Activated T-cell treated with anti-CD3 and anti-CD28 coated beads for 1 hour (primary cell): ENCODE measurements at places on chromosomes 2 and 18.

DNA sequence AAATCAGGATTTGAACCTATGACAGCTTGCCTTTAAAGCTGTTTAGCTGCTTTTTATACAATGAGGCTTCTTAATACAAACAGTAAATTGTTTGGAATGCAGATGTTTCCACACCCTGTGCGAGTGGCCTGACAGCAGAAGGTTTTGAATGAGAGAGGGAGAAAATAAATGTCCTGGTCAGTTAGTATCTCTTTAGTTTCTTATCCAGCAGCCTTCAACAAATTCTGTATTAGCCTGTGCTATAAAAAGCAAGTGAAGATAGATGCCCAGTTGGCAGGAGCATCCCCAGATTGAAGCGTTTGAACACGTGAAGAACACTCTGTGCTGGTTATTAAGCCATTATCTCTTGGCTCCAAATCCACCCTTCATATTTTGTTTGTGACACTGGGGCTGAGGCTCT is 70.6 kb downstream of the CERS6 start:
- no peak for DNase-seq

DNA sequence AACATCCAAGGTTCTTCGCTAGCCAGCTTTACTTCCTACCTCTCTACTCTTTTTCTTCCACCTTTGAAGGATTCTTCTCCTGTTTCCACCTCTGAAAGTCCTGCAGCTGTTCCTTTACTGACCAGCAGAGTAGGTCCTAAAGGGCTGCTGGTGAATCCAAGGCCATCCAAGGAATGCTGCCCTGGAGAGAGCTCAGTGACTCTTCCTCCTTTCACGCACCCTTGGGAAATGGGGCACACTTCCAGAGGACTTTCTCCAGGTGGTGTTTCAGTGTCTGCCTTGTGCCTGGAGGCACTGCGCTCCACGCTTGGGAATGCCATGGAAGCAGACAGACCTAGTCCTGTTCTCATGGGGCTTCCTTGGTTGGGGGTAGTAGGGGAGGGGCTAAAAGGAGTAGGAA is 45.4 kb downstream of the SLC16A14 start:
- DNase-seq, result no peak

DNA sequence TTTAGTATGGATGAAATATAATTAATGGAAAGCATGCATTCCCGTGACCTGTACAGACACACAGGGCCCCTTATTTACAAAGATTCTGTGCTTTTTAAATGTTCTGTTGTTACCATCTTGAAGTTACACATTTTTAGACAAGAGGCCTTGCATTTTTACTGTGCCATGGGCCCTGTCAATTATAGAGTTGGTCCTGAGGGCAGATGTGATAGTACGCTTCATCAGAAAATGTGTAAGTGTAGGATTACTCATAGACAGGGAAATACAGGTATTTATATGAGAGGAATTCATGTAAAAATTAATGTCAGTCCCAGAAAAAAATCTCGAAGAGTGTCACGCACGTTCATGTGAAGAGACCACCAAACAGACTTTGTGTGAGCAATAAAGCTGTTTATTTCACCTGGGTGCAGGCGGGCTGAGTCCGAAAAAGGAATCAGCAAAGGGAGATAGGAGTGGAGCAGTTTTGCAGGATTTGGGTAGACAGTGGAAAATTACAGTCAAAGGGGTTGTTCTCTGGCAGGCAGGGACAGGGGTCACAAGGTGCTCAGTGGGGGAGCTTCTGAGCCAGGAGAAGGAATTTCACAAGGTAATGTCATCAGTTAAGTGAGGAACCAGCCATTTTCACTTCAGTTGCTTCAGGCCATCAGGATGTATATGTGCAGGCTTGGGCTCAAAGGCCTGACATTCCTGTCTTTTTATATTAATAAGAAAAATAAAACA is 12.2 kb upstream of the ALPK2 start:
- DNase-seq, result no peak

- DNase-seq, result no peak
Measured at GRCh38 chr2:69390001-69390400, 3.0 kb upstream of the GFPT1 start.

- DNase-seq, result no peak
Measured at GRCh38 chr18:59718464-59719157, 21.4 kb upstream of the CCBE1 start.

DNA sequence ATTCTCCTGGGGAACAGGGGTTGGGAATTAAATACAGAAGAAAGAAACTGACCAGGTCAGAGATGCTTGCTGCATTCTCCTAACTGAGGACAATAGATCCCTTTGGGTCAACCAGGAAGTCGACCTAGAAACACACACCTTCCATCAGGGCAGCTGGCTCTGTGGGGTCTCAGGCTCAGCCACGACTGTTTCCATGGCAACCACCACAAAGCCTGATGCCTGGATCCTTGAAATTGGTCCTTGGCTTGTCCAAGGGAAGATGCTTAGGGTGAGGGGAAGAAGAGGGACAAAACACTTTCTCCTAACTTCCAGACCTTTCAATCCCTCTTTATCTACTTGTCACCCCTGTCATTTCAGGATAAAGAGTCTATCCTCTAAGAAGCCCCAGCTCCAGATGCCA is 194.4 kb downstream of the ALK start:
- DNase-seq, result no peak

DNA sequence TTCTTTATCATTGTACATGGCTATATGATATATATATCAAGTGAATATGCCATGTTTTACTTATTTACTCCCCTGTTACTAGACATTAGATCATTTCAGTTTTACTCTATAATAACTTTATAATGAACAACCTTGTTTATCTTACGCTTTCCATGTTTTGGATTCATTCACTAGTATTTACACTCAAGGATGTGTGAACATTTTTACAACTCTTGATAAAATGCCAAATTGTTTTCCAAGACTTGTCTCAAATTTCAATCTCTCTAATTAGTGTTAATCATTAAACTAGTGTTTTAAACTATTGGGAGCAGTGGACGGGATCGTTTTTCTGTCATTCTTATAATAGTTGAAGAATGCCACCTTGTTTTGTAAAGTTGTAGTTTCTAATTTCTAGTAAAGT is 51.5 kb upstream of the B3GNT7 start:
- DNase-seq, result no peak

DNA sequence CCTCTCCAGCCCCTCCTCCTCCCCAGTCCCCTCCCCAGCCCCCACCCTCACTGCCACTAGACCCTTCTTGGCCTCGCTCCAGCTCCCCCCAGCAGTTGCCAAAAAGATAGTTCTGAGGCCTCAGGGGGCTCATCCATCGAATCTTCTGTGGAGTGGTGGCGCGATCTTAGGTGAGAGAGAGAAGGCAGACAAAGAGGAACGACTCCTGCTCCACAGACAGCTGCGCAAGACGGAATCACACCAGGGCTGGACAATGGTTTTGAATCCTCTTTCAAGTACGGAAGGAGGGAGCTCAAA is 68.1 kb downstream of the LAMA3 start:
- DNase-seq, result no peak

GRCh38 chr2:180733330-180733729 is 247.1 kb upstream of the UBE2E3 start:
- DNase-seq, result no peak

GRCh38 chr2:240919786-240920782 is 13.9 kb downstream of the CROCC2 start:
- DNase-seq, result no peak

DNA sequence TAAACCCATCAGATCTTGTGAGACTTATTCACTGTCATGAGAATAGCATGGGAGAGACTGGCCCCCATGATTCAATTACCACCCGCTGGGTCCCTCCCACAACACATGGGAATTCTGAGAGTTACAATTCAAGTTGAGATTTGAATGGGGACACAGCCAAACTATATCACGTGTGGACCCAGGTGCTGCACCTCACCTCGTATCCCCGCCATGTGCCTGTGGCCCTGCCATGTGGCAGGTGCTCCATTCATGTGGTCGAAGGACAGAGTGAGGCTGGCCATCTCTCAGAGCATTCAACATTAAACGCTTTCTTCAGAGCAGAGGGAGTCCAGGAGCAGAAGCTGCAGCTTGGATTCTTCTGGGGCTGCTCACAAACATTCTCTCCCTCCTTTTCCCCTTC is 32.3 kb downstream of the MROH2A start:
- DNase-seq, result no peak

GRCh38 chr2:83378921-83379320 is 1080.2 kb downstream of the SUCLG1 start:
- DNase-seq, result no peak

DNA sequence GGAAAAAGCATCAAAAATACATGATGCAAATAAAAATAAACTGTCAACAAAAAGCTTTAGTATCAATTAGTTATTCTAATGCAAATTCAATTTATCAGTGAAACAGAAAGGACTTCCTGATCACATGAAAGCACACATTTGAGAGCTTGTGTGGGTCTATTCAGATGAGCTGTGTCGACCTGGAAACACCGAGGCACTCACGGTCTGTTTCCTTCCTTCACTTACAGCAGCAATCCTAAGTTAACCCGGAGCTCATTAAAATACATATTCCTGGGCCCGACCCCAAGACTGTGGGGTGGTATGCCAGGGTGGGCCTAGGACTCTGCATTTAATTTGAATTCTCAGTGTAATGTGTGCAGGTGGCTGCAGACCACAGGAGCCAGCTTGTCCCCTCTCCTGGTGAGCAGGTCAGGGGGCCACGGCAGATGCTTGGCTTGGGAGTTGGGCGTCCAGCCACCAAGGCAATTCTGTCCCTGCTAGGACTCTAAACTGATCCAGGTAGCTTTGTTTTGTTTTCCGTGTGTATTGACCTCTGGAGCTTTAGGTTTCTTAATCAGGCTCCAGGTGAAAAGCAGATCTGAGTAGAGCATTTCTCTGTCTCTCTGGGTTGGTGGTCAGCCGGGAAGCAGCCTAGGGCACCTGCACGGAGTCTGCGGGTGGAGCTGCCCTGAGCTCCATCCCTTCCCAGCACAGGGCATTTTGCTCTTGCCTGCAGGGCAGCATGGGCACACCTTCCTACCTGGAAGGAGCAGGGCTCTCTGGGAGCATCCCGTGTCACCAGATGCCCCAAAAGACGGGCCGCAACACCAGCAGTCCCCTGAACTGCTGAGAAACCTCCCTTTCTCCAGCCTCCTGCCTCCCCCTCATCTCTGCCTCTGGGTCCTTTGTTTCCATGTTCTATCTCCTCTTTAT is 9.0 kb downstream of the MBP start:
- DNase-seq, result no peak

GRCh38 chr2:154132827-154133226 is 261.1 kb downstream of the GALNT13 start:
- DNase-seq, result no peak

GRCh38 chr18:59932401-59932800 is 32.6 kb downstream of the PMAIP1 start:
- no peak for DNase-seq

DNA sequence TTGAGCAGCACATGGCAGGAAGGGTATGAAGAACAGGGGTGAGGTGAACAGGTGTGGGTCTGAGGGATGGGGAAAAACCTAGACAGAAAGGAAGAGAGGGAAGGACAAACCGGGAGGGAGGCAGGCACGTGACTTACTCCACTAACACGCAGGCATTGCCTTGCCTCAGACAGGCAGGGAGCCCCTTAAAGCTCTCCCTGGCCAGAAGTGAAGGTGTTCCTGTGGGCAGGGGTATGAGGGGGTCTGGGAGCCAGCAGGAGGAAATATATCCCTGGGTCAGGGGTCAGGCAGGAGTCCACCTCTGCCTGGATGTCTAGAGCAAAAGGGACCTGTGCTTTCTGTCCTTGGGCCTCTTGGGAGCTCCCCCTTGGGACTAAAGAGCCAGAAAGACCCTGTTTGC is 135.3 kb upstream of the EPAS1 start:
- DNase-seq, result no peak

DNA sequence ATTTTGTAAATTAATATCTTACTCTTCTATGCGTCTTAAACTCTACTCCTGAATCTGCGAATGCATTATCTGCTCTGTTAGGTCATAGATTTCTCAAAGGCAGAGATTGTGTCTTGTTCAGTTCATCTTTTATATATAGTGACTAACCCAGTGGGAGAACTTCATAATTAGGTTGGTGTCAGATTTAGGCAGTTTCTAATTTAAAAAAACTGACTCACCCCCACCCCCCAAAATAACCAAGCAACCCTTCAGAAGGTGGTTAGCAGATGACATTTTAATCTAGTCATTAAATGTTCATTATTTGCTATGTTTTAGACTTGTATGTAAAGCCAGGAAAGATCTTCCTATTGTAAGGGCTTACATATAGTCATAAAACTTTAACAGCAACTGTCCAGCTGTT is 10.4 kb downstream of the SERPINB12 start:
- no peak for DNase-seq

GRCh38 chr2:152068226-152068625 is 30.6 kb downstream of the CACNB4 start:
- DNase-seq, result no peak

DNA sequence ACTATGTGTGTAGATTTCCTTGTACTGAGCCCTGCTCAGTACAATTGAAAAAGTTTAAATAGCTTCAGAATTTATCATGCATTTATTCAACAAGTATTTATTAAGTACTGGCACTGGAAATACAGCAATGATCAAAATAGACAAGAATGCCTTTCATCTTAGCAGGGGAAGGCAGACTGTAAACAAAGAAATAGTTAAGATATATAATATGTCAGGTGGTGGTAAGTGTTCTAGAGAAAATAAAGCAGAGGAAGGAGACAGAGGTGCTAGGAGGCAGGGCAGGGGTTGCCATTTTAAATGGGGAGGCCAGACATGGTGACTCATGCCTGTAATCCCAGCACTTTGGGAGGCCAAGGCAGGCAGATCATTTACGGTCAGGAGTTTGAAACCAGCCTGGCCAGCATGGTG is 13.6 kb upstream of the LIPG start:
- no peak for DNase-seq

DNA sequence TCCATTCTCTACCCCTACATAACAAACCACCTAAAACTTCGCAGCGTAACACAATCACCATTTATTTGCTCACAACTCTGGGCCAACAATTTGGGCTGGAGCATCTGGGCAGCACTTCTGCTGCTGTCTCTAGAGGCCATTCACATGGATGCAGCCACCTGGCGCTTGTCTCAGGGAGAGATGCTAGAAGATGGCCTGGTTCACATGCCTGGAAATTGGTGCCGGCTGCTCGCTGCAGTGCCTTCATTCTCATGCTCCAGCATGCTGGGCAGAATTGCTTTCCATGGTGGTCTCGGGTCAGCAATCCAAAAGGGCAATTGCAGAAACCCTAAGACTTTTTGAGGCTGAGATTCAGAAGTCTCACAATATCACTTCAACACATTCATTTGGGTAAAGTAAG is 157.4 kb downstream of the SUCLG1 start:
- no peak for DNase-seq

- no peak for DNase-seq
Measured at GRCh38 chr2:233745073-233745755, 14.9 kb upstream of the UGT1A1 start.

GRCh38 chr2:219049282-219049681 is 8.0 kb upstream of the CFAP65 start:
- DNase-seq, result no peak

DNA sequence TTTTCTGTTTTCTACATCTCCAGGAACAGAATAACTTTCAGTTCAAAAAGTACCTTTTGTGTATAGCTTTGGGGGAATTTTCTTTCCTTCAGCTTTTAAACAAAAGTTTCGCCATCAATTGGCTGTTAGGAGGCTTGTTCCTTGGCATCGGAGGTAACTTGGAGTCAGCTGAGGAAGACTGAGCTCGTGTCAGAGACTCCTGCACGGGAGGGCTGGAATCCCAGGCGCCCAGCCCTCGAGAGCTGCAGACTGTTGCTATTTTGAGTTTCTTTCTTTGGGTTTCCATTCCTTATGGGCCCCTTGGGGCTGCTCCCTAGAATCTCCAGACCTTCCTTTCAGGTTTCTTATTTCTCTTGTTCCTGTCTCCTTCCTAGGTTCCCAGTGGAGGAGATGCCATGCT is 8.1 kb downstream of the EMILIN2 start:
- no peak for DNase-seq
